ENCODE measurements at places on chromosomes 7 and 10.

- DNase-seq: peak; percentile 32
Measured at GRCh38 chr7:114152314-114152938, 233.6 kb upstream of the PPP1R3A start.

DNA sequence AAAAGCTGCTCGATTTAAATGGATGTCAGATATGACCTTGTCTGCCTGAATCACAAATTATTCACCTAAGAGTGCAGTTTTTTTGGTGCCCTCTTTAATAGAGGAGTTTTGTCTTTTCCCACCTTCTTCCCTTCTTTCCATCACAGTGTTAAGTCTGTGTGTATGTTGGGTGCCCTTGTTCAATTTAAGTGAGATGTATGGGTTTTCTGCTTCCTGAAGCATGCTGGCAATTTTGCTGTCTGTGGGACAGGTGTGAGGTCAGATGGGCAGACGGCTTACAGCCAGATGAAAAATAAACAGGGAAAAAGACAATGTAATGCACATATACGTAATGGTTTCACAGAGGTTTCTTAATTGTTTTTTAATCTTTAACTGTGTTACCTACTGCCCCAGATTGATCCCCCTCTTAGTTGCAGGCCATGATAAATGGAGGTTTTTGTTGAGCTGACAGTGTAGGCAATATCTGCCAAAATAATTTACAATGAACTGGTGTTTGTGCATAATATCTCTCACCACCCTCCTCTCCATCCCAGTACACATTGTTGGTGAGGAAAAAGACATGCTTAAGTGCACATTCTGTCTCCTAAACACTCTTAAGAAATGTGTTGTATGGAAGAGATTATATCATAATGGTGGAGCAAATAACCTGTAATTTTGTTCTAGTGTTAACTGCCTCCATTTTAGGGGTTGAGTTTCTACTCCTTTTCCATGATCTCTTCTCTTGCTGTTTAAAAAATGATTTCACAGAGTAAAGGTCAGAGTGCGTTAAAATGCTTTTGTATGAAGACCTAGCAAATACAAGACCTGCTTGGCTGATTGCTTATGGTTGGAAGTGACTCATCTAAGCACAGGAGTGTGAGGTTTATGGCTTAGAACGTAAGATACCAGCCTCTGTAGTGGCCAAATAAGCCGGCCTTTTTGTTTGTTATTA, 123.9 kb downstream of the LRRC4 start:
- peak; percentile 83 for DNase-seq

DNA sequence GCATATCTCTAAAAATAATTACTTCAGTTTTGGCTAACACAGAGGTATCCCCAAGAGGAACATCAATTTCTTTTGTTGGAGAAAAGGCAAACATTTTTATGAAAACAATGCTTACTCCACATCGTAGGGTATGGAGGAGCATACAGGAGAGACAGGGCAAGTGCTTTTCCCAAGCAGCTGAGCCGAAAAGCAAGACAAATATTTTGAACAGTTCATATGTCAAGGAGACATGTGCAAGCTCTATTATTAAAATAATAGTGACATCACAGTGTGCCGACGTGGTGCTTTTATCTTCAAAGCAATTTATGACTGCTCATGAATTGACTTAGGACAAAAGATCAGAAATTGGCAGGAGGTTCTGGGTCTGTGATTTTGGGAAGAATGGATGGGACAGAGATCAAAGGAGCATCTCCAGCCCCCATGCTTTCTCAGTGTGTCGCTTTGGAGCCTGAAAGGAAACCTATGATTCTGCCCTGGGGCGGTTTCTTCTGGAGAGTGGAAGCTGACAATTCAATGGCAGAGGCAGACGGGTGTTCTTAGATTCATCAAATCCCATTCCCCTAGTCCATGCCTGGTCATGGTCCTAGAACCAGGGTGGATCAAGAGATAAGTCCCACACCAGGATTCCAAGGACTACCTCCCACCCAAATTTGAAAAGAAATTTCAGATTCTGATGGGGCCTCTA, 97.1 kb downstream of the JCAD start:
- DNase-seq: no peak

- no peak for DNase-seq
Measured at GRCh38 chr7:107972075-107972482, 30.9 kb downstream of the LAMB1 start.

DNA sequence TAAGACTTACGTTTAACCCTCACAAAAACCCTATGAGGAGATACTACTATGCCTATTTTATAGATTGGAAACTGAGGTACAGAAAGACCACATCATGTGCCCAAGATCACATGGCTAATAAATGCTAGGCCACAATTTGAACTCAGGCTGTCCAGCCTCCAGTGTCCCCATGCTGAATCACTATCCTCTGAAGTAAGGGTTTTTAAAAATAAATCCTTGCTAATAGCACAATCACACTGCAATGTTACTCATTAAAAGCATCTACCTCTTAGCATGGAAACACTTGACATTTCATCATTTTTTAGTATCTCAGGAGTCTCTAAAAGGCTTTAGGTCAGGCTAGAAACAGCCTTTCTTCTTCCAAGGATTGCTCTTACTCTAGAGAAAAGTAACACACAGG, 50.0 kb upstream of the PPP1R3C start:
- DNase-seq: no peak

GRCh38 chr7:66150471-66150870, 35.8 kb downstream of the CRCP start:
- no peak for DNase-seq

GRCh38 chr10:3241274-3241921, 68.8 kb upstream of the PITRM1 start:
- DNase-seq: peak; percentile 90

GRCh38 chr7:82317257-82317721, 126.3 kb downstream of the CACNA2D1 start:
- no peak for DNase-seq

GRCh38 chr7:22549051-22549450, 49.1 kb upstream of the STEAP1B start:
- peak; percentile 50 for DNase-seq

- no peak for DNase-seq
Measured at GRCh38 chr7:152663148-152663740, 12.7 kb downstream of the XRCC2 start.
